ENCODE measurements at places on chromosomes 7 and 10.

GRCh38 chr7:147721962-147722830 is 868.4 kb upstream of the C7orf33 start:
- no peak for DNase-seq

DNA sequence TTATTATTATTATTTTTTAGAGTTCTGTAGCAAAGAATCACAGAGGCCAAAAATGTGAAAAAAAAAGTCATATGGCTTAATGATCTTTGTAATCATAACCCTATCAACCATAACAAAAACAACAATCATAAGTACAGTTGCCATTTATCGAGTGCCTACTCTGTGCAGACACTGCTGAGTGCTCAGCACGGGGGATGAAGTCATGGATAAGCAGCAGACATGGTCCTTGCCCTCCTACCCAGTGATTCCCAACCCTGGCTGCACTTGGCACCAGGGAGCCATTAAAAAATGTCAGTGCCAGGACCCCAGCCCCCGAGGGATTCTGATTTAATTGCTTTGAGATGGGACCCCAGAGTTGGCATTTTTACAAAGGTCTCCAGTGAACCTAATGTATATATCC is 38.2 kb downstream of the ENTPD1 start:
- DNase-seq = no peak

DNA sequence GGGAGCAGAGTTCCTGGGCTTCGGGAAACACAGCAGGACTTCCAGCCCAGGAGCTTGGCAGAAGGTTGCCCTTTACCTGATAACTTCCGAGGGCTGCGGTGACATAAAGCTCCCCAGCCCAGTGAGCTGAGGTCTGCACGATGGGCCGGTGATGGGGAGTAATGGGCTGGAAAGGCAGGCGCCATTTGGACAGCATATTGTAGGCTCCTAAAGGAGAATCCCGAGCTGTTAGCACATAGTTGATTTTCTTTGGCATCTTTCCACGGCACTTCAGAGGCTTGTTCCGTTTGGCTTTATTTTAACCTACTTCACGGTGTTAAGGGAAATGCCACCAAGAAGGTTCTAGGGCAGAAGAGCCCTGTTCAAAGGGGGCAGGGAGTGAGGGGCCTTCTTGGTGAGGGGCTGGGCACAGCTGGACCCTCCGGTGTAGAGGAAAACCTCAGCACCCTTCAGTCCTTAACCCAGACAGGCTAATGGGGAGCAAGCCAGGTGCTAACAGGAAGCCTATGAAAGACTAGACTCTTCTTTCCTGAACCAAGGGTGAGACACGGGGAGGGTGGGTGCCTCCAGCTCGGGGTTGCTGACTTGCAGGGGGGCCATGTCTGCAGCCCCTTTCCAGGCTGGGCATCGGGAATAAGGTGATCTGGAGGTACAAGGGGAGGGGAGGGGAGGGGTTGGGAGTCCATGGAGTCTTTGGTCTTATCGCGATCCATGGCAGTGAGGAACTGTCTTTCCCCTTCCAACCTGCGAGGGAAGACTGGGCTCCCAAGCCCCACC is 347.7 kb downstream of the GLRX3 start:
- DNase-seq = no peak

GRCh38 chr10:50634479-50634878 is 10.7 kb upstream of the SGMS1 start:
- DNase-seq = no peak

DNA sequence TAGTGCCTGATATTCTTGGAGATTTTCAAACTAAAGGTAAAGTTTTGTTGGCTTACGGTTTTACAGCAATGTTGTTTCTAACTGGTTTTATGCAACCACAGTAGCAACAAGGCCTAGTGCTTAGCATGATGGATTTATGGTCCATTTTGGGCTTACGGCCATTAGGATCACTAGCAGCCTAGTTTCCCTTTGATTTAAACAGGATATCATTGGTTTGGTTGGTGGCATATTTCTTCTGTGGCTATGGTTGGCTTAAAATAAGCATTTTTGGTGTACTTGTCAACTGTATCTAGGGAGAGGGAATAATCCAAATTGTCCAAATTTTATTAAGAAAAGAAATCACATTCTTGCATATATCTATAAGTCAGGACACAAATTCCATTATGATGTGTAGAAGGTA is 194.0 kb downstream of the HDAC9 start:
- DNase-seq = no peak

GRCh38 chr10:88377510-88377909 is 205.6 kb downstream of the RNLS start:
- no peak for DNase-seq

DNA sequence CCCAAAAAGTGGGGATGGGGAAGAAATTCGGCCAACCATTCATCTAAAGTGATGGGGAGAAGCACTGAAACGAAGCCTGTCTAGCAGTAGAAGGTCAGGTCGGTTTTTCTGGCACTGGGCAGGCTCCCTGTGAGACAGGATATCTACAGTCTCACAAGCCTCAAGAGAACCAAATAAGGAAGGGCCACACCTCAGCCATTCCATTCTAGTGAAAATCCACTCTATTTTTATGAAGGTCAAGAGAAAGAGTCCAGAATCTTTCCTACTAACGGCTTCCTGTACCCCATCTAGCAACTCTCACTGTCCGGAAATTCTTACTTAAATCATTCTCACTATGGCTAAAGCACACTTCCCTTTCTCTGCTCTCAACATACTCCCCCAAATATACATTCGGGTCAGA is 267.1 kb downstream of the PRPF18 start:
- no peak for DNase-seq

All from CD4-positive, alpha-beta T cell treated with Interleukin-15 for 4 hours (primary cell).